ENCODE measurements at places on chromosomes 11 and 22. TPM values are rescaled to one million over a fixed set of nuclear protein-coding genes. Genes with fewer than 3 reads are reported as not detected.

- no peak for DNase-seq
- H3K27ac ChIP-seq, result no peak overlapping the region
- no peaks in the 10 kb centered on the region for H3K4me1 ChIP-seq
- H3K27me3 ChIP-seq, result no peaks in the 10 kb centered on the region
- no peaks in the 10 kb centered on the region for H3K36me3 ChIP-seq
These were observed 1024.5 kb downstream of the LRRC4C start for GRCh38 chr11:40434926-40435325.

DNA sequence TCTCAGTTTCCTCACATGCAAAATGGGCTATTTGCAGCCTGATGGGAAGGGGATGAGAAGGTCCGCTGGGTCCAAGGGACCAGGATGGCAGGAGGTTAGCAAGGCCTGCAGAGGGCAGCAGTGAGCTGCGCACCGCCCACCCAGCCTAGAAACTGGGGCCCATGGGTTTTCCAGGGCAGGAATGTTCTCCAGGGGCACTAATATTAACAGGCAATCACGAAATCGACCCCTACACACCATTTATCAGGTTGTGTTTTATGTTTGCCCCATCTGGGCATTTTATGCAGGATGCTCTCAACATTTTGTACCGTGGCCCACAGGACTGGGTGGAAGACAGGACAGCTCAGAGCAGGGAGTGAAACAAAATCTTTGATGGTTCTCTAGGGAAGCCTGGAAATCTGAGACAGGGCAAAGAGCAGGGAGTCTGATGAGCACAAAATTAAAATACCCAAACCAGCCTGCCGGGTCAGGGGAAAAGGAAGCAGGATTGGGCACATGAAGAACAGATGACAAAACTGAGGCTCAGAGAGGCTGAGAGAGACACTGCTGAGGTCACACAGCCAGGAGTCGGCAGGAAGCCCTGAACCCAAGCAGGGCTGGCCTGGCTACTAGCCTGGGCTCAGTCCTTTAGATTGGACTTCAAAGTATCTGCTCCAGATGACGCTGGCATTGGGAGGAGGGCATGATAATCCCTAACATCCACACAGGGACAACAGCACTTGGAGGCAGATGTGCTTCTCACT lies 1.6 kb upstream of the BCR start:
- H3K27ac ChIP-seq, result peak overlapping the region; percentile 51
- peak; percentile 89 for DNase-seq
- H3K4me3 ChIP-seq, result peak overlapping the region; percentile 54

GRCh38 chr11:35658020-35658948 lies 4.3 kb upstream of the TRIM44 start:
- H3K27me3 ChIP-seq, result peaks cover 38% of the 10 kb centered on the region
- H3K36me3 ChIP-seq, result peaks cover 7% of the 10 kb centered on the region
- H3K27ac ChIP-seq, result no peak overlapping the region
- no peak overlapping the region for H3K4me3 ChIP-seq
- DNase-seq, result no peak
- H3K4me1 ChIP-seq, result peaks cover 12% of the 10 kb centered on the region

GRCh38 chr11:57072640-57073039 lies 83.9 kb downstream of the OR5AK2 start:
- DNase-seq, result no peak
- H3K36me3 ChIP-seq, result no peaks in the 10 kb centered on the region
- H3K27me3 ChIP-seq, result no peaks in the 10 kb centered on the region

- H3K27me3 ChIP-seq, result peaks cover 2% of the 10 kb centered on the region
- H3K4me1 ChIP-seq, result no peaks in the 10 kb centered on the region
- no peaks in the 10 kb centered on the region for H3K36me3 ChIP-seq
- H3K27ac ChIP-seq, result no peak overlapping the region
- no peak overlapping the region for H3K4me3 ChIP-seq
These were observed 286.6 kb downstream of the SWAP70 start for GRCh38 chr11:9950462-9950861.

DNA sequence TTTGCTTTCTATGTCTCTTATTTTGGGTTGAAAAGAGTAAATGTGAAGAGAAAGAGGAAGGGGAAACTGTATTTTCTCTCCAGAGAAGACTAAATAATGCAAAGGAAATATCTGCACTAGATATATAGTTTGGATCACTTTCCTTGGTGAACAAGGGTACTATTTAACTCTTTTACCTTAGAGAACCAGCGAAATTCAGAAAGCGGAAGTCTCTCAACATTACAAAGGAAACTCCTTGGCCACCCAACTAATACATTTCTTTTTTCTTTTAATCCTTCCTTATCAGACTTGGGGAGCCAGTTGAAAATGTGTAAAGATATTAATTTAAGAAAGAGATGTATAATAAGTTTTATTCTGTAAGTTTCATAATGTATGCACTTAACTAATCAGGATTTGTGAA lies 64.2 kb downstream of the SESN3 start:
- no peak for DNase-seq
- H3K4me1 ChIP-seq, result peaks cover 20% of the 10 kb centered on the region
- H3K27me3 ChIP-seq, result no peaks in the 10 kb centered on the region
- H3K4me3 ChIP-seq, result no peak overlapping the region
- peaks cover 34% of the 10 kb centered on the region for H3K36me3 ChIP-seq

GRCh38 chr22:24138649-24139420 lies 42.5 kb upstream of the SUSD2 start:
- no peaks in the 10 kb centered on the region for H3K27me3 ChIP-seq
- DNase-seq, result no peak
- H3K27ac ChIP-seq, result no peak overlapping the region
- no peak overlapping the region for H3K4me3 ChIP-seq

GRCh38 chr11:33317662-33318061 lies 60.5 kb downstream of the HIPK3 start:
- H3K36me3 ChIP-seq, result no peaks in the 10 kb centered on the region
- no peaks in the 10 kb centered on the region for H3K27me3 ChIP-seq
- no peak overlapping the region for H3K4me3 ChIP-seq
- no peak for DNase-seq

DNA sequence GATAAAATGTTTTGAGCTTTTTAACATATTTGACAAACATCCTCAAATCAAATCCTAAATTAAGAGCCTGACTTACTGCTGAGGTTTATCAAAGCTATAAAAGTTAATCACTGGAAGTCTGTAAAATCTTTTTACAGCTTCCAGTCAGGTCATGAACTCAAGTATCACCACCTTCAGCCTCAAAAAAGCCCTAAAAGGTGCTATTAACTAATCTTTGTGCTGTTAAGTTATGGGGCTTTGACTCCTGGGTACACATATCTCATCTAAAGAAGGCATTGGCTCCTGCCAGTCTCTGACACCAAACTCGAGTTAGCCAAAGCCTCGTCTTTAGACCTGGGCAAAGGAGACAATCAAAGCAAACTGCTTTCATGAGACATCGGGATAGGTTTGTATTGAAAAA lies 34.0 kb upstream of the CBX6 start:
- peaks cover 2% of the 10 kb centered on the region for H3K4me1 ChIP-seq
- no peak overlapping the region for H3K27ac ChIP-seq
- no peak for DNase-seq

DNA sequence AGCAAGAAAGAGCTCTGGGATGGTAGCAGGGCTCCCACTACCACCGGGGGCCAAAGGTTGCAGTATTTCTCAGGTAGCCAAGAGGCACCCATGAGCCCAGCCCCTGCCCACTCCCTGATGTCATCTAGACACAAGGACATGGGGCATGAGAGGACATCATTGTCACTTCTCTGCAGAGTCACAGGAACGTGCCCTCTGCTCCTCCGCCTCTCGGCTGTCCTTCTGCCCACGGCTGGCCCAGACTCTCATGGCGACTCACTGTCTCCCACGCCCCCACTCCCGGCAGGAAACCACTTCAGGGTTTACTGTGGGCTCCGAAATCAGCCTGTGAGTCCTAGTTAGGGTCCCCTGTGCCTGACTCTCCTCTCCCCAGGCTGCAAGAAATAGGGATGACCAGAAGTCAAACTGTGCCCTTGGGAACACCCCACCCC lies 1.8 kb upstream of the GAL start:
- no peak overlapping the region for H3K27ac ChIP-seq
- H3K27me3 ChIP-seq, result peaks cover 42% of the 10 kb centered on the region
- peaks cover 5% of the 10 kb centered on the region for H3K4me1 ChIP-seq
- no peaks in the 10 kb centered on the region for H3K36me3 ChIP-seq
- no peak for DNase-seq

DNA sequence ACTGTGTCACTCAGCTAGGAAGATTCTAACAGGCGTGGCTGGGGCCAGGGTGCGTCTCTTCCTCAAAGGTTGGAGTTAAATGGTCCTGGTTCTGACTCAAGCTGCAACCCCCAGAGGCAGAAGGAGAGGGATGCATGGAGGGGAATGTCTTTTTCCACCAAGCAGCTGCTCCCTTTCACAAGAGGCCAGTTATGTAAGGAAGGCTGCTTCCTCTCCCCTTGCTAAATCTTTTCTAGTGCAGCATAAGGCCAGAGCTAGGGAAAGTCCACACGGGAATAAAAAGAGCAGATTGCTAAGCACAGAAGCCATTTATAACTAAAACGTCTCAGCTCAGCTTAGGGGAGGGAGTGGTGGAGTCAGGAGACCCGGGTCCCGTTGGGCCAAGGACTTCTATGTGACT lies 10.0 kb downstream of the PVALB start:
- no peaks in the 10 kb centered on the region for H3K36me3 ChIP-seq
- no peak overlapping the region for H3K27ac ChIP-seq
- H3K4me1 ChIP-seq, result peaks cover 15% of the 10 kb centered on the region
- DNase-seq, result no peak
- peaks cover 4% of the 10 kb centered on the region for H3K27me3 ChIP-seq
- H3K4me3 ChIP-seq, result no peak overlapping the region

- no peak for DNase-seq
- H3K4me3 ChIP-seq, result no peak overlapping the region
- H3K4me1 ChIP-seq, result peaks cover 11% of the 10 kb centered on the region
- peaks cover 2% of the 10 kb centered on the region for H3K27me3 ChIP-seq
- H3K36me3 ChIP-seq, result no peaks in the 10 kb centered on the region
These were observed 32.6 kb downstream of the SHANK3 start for GRCh38 chr22:50705219-50705691.

- H3K4me1 ChIP-seq, result no peaks in the 10 kb centered on the region
- no peak for DNase-seq
- H3K36me3 ChIP-seq, result no peaks in the 10 kb centered on the region
- H3K27ac ChIP-seq, result no peak overlapping the region
These were observed 973.6 kb upstream of the TENM4 start for GRCh38 chr11:80414181-80415165.

- H3K4me3 ChIP-seq, result peak overlapping the region; percentile 62
- H3K4me1 ChIP-seq, result peaks cover 16% of the 10 kb centered on the region
- peaks cover 7% of the 10 kb centered on the region for H3K27me3 ChIP-seq
- H3K27ac ChIP-seq, result no peak overlapping the region
These were observed 3.7 kb downstream of the CATSPER1 start for GRCh38 chr11:66022401-66023185.

DNA sequence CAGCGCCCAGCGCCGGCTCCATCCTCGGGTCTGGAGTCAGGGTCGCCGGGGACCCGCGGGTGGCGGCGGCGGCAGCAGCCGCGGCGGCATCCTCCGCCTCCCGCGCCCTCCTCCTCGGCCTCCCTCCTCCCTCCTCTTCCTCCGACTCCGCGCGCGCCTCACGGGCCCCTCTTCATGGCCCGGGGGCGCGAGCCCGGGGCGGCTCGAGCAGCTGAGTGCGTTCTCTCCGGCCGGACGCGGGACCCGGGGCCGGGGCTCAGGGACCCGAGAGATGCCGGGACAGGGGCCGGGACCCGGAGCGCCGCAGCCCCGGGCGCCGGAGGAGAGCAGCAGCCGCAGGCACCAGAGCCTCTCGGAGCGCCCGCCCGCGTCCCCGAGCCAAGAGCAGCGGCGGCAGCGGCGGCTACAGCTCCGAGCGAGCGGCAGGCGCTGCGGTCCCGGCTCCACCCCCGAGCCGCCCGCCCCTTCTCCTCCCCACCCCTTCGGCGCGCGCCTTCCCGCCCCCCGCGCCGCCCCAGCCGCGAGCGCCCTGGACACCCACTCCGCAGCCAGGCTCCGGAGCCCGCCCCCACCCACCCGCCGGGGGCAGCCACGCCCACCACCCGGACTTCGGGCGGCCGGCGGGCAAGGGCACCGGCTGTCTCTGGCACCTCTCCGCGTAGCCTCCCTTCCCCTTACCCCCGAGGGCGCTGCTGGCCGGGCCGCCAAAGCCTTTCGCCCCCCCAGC lies at the start of gene CHST1:
CHST1 (minus strand) TSS at position 417 of the 727 bp plus-strand sequence. CDS start 14,699 bp downstream, outside the sequence.
- peaks cover 4% of the 10 kb centered on the region for H3K4me1 ChIP-seq
- H3K4me3 ChIP-seq, result peak within 1 kb of the TSS; percentile 72
- H3K27me3 ChIP-seq, result peaks cover 67% of the 10 kb centered on the region
- H3K36me3 ChIP-seq, result no peaks in the 10 kb centered on the region

DNA sequence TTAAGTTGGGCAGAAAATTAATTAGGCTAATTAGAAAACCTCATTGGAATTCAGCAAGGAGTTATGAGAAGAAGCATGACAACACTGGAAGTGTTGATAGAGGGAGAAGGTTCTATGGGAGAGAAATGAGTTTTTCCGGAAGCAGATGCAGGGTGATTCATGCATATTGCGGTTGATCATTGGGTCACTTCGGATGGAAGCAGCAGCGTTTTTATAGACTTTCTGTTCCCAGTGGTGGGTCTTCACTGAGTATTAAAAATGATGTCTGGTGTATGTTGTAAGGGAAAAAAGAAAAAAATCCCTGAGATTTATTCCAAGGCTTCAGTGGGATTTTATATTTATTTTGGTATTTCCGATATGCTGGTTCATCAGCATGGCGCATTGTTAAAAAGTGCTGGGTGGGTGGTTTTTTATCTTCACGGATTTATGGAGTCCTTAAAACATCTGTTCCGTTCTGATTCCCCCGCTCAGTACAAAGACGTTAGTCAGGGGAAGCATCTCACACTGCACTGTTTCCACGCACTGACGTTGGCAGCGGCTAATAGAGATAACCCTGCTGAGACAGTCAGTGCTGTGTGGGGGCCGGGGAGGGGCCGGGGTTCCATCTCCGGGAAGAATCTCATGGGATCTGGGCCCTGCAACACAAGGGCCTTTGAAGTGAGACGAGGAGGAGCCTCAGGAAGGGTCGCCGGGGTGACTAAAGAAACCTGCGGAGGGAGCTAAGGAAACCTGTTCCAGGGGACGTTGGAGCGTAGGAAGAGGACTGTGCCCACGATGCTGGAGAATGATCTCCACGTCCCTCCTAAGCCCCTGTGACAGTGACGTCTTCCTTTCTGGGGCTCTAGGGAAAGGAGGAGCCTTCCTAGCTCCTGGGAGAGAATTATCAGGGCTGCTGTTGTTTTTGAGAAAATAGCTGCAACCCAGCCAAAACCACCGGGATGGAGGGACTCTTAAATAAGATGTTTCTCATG lies 390.0 kb downstream of the NTM start:
- H3K27me3 ChIP-seq, result no peaks in the 10 kb centered on the region
- H3K4me3 ChIP-seq, result no peak overlapping the region
- no peak for DNase-seq

- H3K27me3 ChIP-seq, result peaks cover 10% of the 10 kb centered on the region
- no peak overlapping the region for H3K4me3 ChIP-seq
- no peaks in the 10 kb centered on the region for H3K36me3 ChIP-seq
- peaks cover 2% of the 10 kb centered on the region for H3K4me1 ChIP-seq
These were observed 88.8 kb downstream of the UBASH3B start for GRCh38 chr11:122744357-122744756.

The GSTT2B gene
- 0.36 TPM for total RNA-seq

The OR52N4 gene
- 0.38 TPM for total RNA-seq

The MS4A4A gene
- not detected for total RNA-seq

The CCDC89 gene
- total RNA-seq, result 0.14 TPM

The FADS2 gene
- 283 TPM for total RNA-seq

The ZNF280B gene
- total RNA-seq, result 2.8 TPM

The JHY gene
- total RNA-seq, result 1.1 TPM

The IL10RA gene
- total RNA-seq, result 86.6 TPM

The FZD4 gene
- 0.02 TPM for total RNA-seq

The THY1 gene
- 1.8 TPM for total RNA-seq

The P2RY2 gene
- not detected for total RNA-seq

All from activated CD4-positive, alpha-beta T cell treated with anti-CD3 and anti-CD28 coated beads, Interleukin-2, amount 10 ng/mL, durations not matched to agents 24 days and 14 days (primary cell).